ENCODE measurements at places on chromosomes 2 and 18.

DNA sequence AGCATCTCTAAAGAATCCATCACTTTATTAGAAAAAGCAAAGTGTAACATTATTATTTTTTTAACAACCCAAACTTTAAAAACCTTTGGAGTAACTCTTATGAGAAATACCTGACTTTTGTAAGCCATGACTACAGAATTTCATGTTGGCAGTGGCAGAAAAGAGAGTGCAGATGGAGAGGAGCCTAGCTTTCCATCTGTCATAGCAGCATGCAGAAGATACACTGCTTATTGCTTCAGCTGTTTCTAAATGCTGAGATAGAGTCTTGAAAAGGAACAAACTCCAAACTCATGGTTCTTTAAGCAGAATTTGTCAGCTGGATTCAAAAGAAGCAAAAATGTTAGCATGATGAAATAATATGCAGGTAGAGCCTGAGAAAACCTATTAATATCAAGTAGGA lies 1130.3 kb downstream of the DPP10 start:
- no peaks in the 10 kb centered on the region for H3K27me3 ChIP-seq
- no peak for DNase-seq
- no peaks in the 10 kb centered on the region for H3K36me3 ChIP-seq
- H3K4me1 ChIP-seq: no peaks in the 10 kb centered on the region

GRCh38 chr2:153005071-153005730 lies 286.8 kb downstream of the ARL6IP6 start:
- H3K27me3 ChIP-seq: no peaks in the 10 kb centered on the region
- no peaks in the 10 kb centered on the region for H3K36me3 ChIP-seq
- no peak overlapping the region for H3K4me3 ChIP-seq
- H3K4me1 ChIP-seq: no peaks in the 10 kb centered on the region
- no peak overlapping the region for H3K27ac ChIP-seq
- DNase-seq: peak; percentile 76

DNA sequence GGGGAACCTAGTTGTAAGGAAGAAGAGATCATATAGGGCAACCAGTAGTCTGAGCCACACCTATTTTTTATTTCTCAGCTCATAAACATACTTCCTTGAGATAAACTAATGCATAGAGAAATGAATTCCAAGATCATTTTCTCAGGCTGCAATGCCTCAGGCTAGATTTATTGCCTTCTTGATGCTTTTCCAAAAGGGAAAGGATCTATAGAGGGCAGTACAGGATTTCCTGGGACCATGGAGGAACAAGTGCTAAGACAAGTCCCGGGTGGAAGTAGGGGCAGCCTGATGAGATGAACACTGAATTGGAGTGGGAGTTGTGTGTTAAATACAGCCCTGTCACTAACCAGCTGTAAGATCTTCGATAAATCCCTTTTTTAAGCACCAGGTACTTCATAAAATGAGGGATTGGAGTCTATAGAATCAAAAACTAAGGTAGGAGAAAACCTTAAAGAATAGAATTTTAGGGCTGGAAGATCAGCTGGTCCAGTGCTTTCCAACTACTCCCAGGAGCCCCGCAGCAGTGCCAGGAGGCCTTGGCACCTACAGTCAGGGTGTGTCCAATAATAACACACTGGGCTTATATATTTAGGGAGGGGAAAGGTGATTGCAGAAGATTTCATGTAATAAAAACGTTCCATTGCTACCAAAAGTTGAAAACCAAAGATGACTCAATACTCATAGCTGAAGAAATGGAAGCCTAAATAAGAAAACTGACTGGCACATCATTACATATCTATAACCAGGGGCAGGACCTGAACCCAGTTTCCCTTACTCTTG lies 58.1 kb downstream of the SERTAD2 start:
- H3K27ac ChIP-seq: no peak overlapping the region
- H3K4me3 ChIP-seq: no peak overlapping the region
- H3K27me3 ChIP-seq: no peaks in the 10 kb centered on the region
- H3K4me1 ChIP-seq: no peaks in the 10 kb centered on the region
- H3K36me3 ChIP-seq: no peaks in the 10 kb centered on the region
- peak; percentile 37 for DNase-seq

DNA sequence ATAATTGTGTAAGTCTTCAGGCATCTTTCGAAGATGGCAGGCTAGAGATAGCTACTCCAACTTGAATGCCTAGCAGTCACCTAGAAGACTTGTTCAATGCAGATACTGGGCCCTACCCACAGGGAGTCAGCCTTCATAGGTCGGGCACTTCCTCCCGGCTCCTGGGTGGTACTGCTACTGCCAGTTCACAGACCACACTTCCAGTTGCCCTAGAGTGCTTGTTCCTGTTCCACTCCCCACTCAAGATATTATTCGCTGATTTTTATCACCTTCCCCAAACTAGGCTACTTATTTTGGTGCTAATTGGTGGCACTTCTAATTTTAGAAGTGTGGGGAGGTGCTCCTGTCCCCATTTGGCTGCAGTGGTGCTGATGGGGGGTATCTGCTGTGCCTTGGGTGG lies 34.2 kb downstream of the INPP4A start:
- no peaks in the 10 kb centered on the region for H3K27me3 ChIP-seq
- H3K27ac ChIP-seq: no peak overlapping the region
- no peak for DNase-seq
- peaks cover 59% of the 10 kb centered on the region for H3K4me1 ChIP-seq
- H3K4me3 ChIP-seq: no peak overlapping the region
- peaks cover 8% of the 10 kb centered on the region for H3K36me3 ChIP-seq

GRCh38 chr2:234608946-234609345 lies 112.1 kb upstream of the ARL4C start:
- no peak overlapping the region for H3K4me3 ChIP-seq
- H3K36me3 ChIP-seq: no peaks in the 10 kb centered on the region
- no peak overlapping the region for H3K27ac ChIP-seq
- no peak for DNase-seq
- H3K4me1 ChIP-seq: no peaks in the 10 kb centered on the region

DNA sequence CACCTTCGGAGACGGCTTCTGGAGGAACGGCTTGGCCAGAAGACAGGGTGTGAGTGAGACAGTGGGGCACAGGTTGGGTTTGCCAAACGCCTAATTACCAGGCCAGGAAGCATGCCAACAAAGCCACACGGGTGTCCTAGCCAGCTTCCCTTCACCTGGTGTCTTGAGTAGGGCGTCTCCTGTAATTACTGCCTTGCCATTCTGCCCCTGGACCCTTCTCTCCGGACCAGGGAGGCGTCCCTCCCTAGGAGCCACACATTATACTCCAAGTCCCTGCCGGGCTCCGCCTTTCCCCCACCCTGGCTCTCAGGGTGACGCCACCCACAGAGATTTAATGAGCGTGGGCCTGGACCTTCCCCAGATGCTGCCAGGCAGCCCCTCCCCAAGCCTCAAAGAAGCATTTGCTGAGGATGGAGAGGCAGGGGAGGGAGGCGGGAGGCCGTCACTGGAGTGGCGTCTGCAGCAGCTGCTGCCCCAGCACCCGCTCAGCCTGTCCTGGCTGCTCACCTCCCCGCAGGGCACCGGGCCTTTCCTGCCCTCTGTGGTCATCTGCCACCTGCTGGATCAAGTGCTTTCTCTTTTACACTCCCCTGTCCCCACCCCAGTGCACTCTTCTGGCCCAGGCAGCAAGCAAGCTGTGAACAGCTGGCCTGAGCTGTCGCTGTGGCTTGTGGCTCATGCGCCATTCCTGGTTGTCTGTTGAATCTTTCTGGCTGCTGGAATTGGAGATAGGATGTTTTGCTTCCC lies 20.7 kb downstream of the FOSL2 start:
- H3K36me3 ChIP-seq: peaks cover 23% of the 10 kb centered on the region
- peaks cover 10% of the 10 kb centered on the region for H3K4me1 ChIP-seq
- no peak overlapping the region for H3K4me3 ChIP-seq
- H3K27me3 ChIP-seq: no peaks in the 10 kb centered on the region

- DNase-seq: no peak
- H3K27me3 ChIP-seq: no peaks in the 10 kb centered on the region
- H3K27ac ChIP-seq: no peak overlapping the region
Measured at GRCh38 chr2:72980535-72981217, 63.4 kb downstream of the EMX1 start.

- no peak overlapping the region for H3K4me3 ChIP-seq
- H3K4me1 ChIP-seq: no peaks in the 10 kb centered on the region
- no peak for DNase-seq
- H3K27me3 ChIP-seq: no peaks in the 10 kb centered on the region
- no peak overlapping the region for H3K27ac ChIP-seq
- no peaks in the 10 kb centered on the region for H3K36me3 ChIP-seq
Measured at GRCh38 chr18:54626779-54627178, 35.7 kb downstream of the DYNAP start.

DNA sequence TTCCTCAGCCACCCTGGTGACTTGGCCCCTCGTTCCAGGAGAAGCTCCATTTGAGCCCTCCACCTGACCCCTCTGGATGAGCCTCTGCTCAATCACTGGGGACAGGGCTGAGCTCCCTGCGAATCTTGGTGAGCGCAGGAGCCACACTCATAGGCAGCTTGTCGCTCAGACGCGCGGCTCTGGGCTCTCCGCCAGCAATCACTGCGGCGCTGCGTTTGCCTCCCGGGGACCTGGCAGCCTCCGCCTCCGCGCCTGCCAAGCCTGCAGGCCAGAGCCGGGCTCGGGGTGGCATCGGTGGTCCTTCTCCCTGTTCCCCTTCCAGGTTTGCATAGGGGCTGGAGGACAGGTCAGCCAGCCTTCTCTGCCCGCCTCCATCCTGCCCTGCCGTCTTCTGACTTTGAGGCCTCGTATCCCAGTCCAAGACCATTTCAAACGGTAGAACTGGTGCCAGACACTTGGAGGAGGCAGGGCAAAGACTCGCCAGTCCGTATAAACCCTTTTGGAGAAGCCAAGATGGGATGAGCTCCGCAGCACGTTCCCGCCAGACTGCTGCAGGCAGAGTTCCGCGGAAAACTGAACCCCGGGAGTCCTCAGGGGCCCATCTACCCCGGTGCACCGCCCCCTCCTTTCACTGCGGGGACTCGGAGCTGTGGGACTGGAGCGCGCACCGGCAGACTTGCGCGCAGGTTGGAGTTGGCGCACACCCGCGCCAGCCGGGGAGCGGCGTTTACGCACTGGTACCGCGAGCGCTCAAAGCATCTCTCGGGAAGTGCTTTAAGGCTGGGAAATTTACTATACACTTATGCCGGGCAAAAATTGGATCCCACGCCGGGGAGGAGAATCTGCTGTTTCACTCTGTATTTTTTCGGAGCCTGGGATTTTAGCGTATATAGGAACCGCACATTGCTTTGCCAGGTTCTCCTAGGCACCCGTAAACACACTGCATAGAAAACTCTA lies 1.1 kb upstream of the TACR1 start:
- H3K4me3 ChIP-seq: peak overlapping the region; percentile 49
- no peaks in the 10 kb centered on the region for H3K36me3 ChIP-seq
- peaks cover 24% of the 10 kb centered on the region for H3K4me1 ChIP-seq
- H3K27me3 ChIP-seq: peaks cover 37% of the 10 kb centered on the region

GRCh38 chr2:136005462-136006196 lies 20.2 kb upstream of the DARS1 start:
- no peak overlapping the region for H3K27ac ChIP-seq
- H3K27me3 ChIP-seq: no peaks in the 10 kb centered on the region
- H3K4me3 ChIP-seq: no peak overlapping the region
- no peaks in the 10 kb centered on the region for H3K36me3 ChIP-seq

DNA sequence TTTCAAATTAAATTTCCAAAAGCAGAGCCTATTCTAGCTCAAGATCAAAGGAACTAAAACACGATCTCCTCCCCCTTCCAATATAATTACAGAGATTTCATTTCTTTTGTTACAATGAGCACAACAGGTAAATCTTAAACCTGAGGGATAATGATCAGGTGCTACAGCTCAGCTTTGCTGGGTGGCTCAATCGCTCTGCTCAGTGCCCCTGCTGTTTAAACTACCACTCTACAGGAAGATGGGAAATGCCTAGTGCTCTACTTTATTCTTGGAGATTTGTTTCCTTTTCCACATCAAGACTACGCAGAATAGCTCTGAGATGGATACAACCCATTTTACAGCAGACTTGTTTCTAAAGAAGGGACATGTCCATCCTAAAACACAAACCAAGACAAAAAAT lies 162.3 kb downstream of the TCF4 start:
- no peaks in the 10 kb centered on the region for H3K27me3 ChIP-seq
- DNase-seq: no peak
- H3K4me3 ChIP-seq: no peak overlapping the region
- peaks cover 10% of the 10 kb centered on the region for H3K4me1 ChIP-seq
- no peaks in the 10 kb centered on the region for H3K36me3 ChIP-seq

DNA sequence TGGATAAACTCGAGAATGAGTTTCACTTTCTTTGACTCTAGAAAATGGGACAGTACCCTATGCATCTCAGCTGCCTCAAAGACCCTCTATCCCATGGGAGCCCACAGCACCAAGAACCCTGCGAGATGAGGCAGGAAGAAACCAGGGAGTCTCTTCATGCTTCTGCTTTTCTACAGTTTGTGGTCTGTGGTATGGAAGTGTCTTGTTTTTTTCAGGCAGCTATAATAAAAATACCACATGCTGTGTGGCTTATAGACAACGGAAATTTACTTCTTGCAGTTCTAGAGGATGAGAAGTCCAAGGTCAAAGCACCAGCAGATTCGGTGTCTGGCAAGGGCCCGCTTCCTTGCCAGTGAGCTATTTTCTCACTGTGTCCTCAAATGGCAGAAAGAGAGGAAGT lies 257.9 kb downstream of the SUCLG1 start:
- no peaks in the 10 kb centered on the region for H3K36me3 ChIP-seq
- H3K27ac ChIP-seq: no peak overlapping the region
- no peak for DNase-seq
- H3K4me1 ChIP-seq: no peaks in the 10 kb centered on the region
- H3K27me3 ChIP-seq: no peaks in the 10 kb centered on the region
- no peak overlapping the region for H3K4me3 ChIP-seq

Measured in spinal cord (tissue), 10 donors.